Left ventricle myocardium inferior (tissue), 1 donor: ENCODE measurements at places on chromosomes 11 and 22. TPM values are rescaled to one million over a fixed set of nuclear protein-coding genes. Genes with fewer than 3 reads are reported as not detected.

Gene LRRC56
- total RNA-seq, result 0.25 TPM

- H3K36me3 ChIP-seq, result peaks cover 13% of the 10 kb centered on the region
- no peaks in the 10 kb centered on the region for H3K4me1 ChIP-seq
- no peaks in the 10 kb centered on the region for H3K27me3 ChIP-seq
- H3K4me3 ChIP-seq, result no peak overlapping the region
- H3K27ac ChIP-seq, result no peak overlapping the region
Measured at GRCh38 chr11:110454609-110455008, 24.9 kb downstream of the FDX1 start.

DNA sequence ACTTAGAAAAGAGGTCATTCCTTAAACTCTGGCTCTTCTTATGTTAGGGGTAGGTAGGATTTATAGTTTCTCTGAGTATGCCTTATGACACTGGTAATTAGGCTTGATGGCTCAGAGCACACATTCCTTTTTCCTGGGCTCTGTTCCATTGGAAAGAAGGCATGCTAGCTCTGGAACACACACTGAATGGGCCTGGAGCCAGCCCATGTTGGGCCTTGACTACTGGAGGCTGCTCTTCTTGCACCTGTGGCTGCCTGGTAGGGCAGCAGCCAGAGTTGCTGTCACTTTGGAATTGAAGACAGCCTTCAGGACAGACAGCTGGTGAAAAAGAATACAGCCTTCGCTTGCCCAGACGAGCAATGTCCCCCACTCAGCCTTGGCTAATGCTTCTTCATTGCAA, 18.2 kb downstream of the MCAM start:
- H3K36me3 ChIP-seq, result peaks cover 64% of the 10 kb centered on the region
- peak overlapping the region; percentile 81 for H3K27ac ChIP-seq
- DNase-seq, result peak; percentile 65
- peaks cover 41% of the 10 kb centered on the region for H3K4me1 ChIP-seq
- H3K27me3 ChIP-seq, result no peaks in the 10 kb centered on the region

DNA sequence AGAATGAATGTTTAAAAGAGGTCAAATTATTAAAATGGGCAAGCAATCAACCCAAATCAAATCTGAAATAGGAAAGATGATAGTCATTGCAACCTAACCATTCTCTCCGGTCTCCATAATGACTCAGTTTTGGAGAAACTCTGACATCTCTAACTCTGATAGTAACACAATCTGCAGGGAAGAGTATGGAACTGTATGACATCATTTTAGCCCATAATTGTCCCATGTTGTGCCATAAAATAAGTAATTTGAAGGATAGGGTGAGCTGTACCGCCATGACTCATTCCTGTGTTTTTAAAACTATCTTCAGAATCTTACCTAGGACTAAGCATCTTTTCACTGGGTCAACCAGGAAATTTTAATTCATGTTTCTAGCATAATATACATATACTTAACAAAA, 350.8 kb downstream of the DLG2 start:
- DNase-seq, result no peak
- no peaks in the 10 kb centered on the region for H3K27me3 ChIP-seq
- no peak overlapping the region for H3K27ac ChIP-seq
- no peaks in the 10 kb centered on the region for H3K4me1 ChIP-seq

DNA sequence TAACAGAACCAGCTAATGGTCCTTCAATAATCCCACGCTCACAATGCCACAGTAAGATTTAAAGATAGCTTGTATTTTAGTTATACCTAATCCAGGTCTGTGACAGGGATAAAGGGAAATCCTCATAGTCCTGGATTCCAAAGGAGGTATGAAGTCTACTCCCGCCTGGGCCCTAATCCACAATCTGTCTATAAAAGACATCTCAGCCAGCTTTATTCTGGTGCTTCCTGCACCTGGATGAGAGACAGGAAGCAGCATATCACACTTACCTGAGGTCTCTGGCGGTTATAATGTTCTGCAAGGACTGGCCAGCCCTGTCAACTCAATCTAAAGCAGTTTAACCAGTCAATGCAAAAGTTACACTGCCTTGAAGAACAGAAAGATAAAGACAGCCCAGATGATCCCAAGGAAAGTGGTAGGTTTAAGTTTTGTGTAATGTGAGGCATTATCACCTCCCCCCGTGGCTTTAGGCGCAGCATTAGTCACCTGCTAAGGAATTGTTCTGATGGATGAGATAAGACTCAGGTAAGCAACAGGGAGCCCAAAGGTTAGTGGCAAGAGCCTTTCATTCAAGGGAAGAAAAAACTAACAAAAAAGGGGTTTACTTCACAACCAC, 57.6 kb downstream of the PLEKHA7 start:
- DNase-seq, result no peak
- no peaks in the 10 kb centered on the region for H3K4me1 ChIP-seq
- H3K4me3 ChIP-seq, result no peak overlapping the region
- no peaks in the 10 kb centered on the region for H3K36me3 ChIP-seq
- H3K27me3 ChIP-seq, result no peaks in the 10 kb centered on the region
- no peak overlapping the region for H3K27ac ChIP-seq

GRCh38 chr22:22427542-22428065, 80.9 kb downstream of the ZNF280B start:
- no peaks in the 10 kb centered on the region for H3K4me1 ChIP-seq
- DNase-seq, result no peak
- no peak overlapping the region for H3K4me3 ChIP-seq
- H3K27me3 ChIP-seq, result peaks cover 91% of the 10 kb centered on the region

Gene KRTAP5-9
- total RNA-seq, result not detected

Gene CCDC117
- 10.1 TPM for total RNA-seq

DNA sequence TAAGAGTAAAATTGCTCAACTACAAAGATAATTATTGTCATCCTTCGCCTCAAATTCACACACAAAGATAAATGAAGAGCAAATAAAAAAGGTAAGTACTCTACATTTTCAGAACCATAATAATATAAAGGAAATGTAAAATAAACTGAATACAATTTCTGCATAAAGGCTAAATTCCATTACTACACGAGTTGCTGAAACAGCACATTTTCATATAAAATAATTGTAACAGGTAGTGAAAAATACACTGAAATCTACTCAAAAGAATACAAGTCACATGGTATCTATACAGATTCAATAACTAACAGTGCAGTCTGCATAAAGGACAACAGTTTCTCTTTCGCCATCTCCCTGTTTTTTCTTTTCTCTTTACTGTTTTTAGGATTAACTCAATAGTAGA, 54.8 kb upstream of the GAB2 start:
- peaks cover 6% of the 10 kb centered on the region for H3K36me3 ChIP-seq
- H3K27ac ChIP-seq, result no peak overlapping the region
- DNase-seq, result no peak
- no peaks in the 10 kb centered on the region for H3K27me3 ChIP-seq

Gene H19
- total RNA-seq, result 634 TPM

Gene NCAPD3
- 17.2 TPM for total RNA-seq

GRCh38 chr11:489610-490185, 17.3 kb downstream of the RNH1 start:
- H3K27me3 ChIP-seq, result no peaks in the 10 kb centered on the region
- DNase-seq, result no peak
- H3K36me3 ChIP-seq, result peaks cover 54% of the 10 kb centered on the region

GRCh38 chr11:11845551-11845950, 3.8 kb downstream of the USP47 start:
- no peaks in the 10 kb centered on the region for H3K27me3 ChIP-seq
- DNase-seq, result no peak
- H3K4me1 ChIP-seq, result peaks cover 95% of the 10 kb centered on the region
- peak overlapping the region; percentile 98 for H3K27ac ChIP-seq
- H3K36me3 ChIP-seq, result no peaks in the 10 kb centered on the region
- no peak overlapping the region for H3K4me3 ChIP-seq

DNA sequence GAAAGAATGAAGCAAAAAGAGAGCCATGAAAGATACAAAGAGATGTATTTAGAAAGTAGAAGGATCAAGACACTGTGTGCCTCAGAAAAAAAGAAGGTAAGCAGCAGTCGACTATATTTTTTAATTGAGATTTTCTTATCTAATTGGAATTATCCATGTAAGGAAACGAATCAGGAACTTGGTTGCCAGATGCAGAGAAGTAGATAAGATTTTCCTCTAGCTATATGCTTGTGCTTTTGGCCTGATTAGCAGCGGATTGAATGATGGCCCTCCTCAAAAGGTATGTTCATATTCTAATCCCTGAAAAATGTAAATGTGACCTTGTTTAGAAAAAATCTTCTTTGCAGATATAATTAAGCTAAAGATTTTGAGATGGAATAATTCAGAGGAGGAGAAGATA, 43.9 kb upstream of the CARD18 start:
- H3K4me3 ChIP-seq, result no peak overlapping the region
- no peak overlapping the region for H3K27ac ChIP-seq
- no peaks in the 10 kb centered on the region for H3K27me3 ChIP-seq

- H3K27ac ChIP-seq, result no peak overlapping the region
- DNase-seq, result no peak
- H3K36me3 ChIP-seq, result no peaks in the 10 kb centered on the region
- H3K27me3 ChIP-seq, result no peaks in the 10 kb centered on the region
Measured at GRCh38 chr11:95608093-95608492, 181.5 kb downstream of the FAM76B start.

- no peaks in the 10 kb centered on the region for H3K36me3 ChIP-seq
- H3K27ac ChIP-seq, result no peak overlapping the region
Measured at GRCh38 chr11:30018495-30018894, 1.7 kb upstream of the KCNA4 start.

Gene KIF18A
- 0.25 TPM for total RNA-seq

DNA sequence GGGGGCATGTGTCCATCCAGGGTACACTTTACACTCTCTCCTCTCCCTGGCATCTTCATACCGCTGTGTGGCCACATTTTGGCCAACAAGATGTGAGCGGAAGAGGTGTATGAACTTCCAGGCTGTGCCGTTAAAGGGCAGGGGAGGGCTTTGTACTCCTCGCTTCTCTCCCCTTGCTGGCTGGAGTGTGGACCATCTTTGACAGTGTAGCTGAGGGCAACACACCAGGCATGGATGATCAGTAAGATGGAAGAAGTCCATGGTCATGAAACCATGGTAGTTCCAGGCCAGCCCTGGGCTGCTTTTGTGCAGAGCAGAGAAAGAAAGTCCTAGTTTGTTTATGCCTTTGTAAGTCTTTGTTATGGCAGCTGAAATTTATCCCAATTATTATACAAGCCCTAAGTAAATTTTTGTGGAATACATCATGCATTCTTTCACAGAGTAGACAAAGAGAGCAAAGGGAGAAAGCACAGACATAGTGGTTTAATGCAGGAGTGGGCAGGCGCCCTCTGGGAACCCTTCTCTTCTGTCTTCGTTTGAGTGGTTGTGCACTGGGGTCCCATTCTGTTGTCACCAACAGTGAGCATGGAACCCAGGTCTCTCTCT, 70.4 kb downstream of the FBXO7 start:
- no peaks in the 10 kb centered on the region for H3K36me3 ChIP-seq
- no peak overlapping the region for H3K4me3 ChIP-seq
- no peaks in the 10 kb centered on the region for H3K27me3 ChIP-seq
- peaks cover 42% of the 10 kb centered on the region for H3K4me1 ChIP-seq
- no peak for DNase-seq
- peak overlapping the region; percentile 58 for H3K27ac ChIP-seq

Gene TMEM109
- 86.7 TPM for total RNA-seq

DNA sequence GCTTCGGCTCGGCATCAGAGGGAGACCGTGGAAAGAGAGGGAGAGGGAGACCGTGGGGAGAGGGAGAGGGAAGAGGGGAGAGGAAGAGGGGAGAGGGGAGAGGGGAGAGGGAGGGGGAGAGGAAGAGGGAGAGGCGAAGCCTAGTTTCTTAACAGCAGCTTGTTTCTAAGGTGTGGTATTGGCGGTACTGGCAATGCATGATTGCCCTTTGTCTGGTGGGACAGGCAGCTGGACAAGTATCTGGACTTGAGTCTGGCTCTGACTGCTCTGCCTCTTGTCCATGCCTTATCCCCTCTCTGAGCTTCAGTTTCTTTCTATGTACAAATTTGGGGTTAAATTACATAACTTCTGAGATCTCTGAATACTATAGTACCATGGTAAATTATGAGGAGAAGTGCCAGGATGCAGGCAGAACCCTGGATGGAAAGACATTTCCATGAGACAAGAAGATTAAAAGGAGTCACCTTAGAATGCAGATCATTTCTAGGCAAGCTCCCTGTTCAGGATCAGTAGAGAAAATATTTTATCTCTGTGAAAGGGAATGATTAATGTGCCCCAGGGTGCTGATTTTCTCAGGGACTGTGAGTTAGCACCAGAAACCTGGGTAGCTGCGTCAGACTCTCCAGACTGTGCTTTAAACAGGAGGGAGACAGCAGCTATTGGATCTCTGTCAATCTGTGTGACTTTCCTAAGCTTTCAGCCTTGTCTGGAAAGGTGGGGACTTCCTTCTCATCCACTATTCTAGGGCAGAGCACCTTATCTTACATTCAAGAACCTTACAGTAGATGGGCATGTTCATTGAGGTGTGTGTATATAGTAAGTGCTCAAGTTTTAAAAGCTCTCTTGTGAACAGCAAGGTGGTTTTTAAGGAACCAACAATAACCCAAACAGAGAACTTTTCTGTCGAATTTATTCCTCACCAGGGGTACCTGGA, 31.9 kb upstream of the CCDC90B start:
- no peaks in the 10 kb centered on the region for H3K27me3 ChIP-seq
- H3K4me3 ChIP-seq, result no peak overlapping the region
- H3K27ac ChIP-seq, result no peak overlapping the region
- H3K4me1 ChIP-seq, result no peaks in the 10 kb centered on the region

DNA sequence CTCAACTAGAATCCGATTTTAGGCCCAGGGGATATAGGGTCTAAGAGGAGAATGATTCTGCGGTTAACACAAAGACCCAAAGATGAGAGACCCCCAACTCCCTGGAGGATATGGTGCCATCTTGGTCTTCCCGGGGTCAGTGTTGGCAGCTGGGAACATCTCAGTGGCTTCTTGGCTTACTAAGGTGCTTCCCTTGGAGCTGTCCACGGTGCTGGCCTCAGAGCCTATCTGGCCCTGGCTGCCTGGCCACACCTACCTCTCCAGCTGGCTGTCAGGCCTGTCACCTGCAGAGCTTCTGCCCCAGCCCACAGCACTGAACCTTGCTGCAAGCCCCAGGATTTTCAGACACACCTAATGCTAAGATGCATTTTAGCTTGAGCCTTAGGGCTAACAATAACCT, 70.7 kb upstream of the THY1 start:
- no peaks in the 10 kb centered on the region for H3K4me1 ChIP-seq
- peaks cover 55% of the 10 kb centered on the region for H3K27me3 ChIP-seq
- DNase-seq, result no peak
- H3K4me3 ChIP-seq, result no peak overlapping the region

DNA sequence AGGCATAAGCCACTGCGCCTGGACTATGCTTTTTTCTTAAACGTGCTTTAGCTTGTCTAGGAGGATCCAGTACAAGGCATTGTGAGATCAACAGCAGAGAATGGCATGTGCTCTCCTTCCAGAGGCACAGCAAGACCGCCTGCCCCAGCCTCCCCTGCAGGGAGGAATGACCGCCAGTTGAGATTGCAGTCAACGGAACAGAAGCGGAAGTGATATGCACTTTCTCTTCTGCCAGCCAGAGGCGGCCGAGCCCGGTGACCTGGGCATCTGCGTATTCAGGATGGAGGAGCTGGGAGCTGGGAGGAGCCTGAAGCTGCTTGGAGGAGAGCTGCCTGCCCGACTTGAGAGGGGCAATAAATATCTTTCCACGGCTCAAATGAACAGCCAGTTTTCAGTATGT, 243.0 kb downstream of the CTTN start:
- H3K4me3 ChIP-seq, result no peak overlapping the region
- H3K36me3 ChIP-seq, result no peaks in the 10 kb centered on the region

GRCh38 chr11:12503039-12503484, 125.7 kb downstream of the PARVA start:
- H3K27ac ChIP-seq, result peak overlapping the region; percentile 25
- H3K4me1 ChIP-seq, result peaks cover 43% of the 10 kb centered on the region
- no peak for DNase-seq
- H3K4me3 ChIP-seq, result no peak overlapping the region

Gene TTC28
- 16.4 TPM for total RNA-seq

Gene ZNF70
- total RNA-seq, result 4.0 TPM
